Naive thymus-derived CD4-positive, alpha-beta T cell (primary cell): ENCODE measurements at places on chromosomes 16 and 17. TPM values are rescaled to one million over a fixed set of nuclear protein-coding genes. Genes with fewer than 3 reads are reported as not detected.

MYCBPAP gene
- total RNA-seq = 8.9 TPM

B4GALNT2 gene
- total RNA-seq = not detected

CLEC10A gene
- 10.6 TPM for total RNA-seq

SLC13A2 gene
- total RNA-seq = not detected

KRTAP1-1 gene
- total RNA-seq = not detected

CCL5 gene
- total RNA-seq = 17.0 TPM

SHMT1 gene
- 7.5 TPM for total RNA-seq

TMEM88 gene
- total RNA-seq = 32.7 TPM

FKBP10 gene
- total RNA-seq = 0.76 TPM

KLHL10 gene
- total RNA-seq = not detected

ABCA9 gene
- 0.08 and 0.34 TPM in 2 replicates for total RNA-seq

NTN1 gene
- 0.11 TPM for total RNA-seq

PIMREG gene
- total RNA-seq = not detected

CLEC18A gene
- 3.2 TPM for total RNA-seq

FLYWCH2 gene
- total RNA-seq = 24.0 and 24.5 TPM in 2 replicates

PRSS8 gene
- total RNA-seq = not detected

KRT32 gene
- not detected in 2 replicates for total RNA-seq

DUXB gene
- total RNA-seq = not detected

CA4 gene
- not detected for total RNA-seq

SENP3 gene
- 40.8 TPM for total RNA-seq

TLK2 gene
- 47.6 and 48.1 TPM in 2 replicates for total RNA-seq

FOXN1 gene
- not detected in 2 replicates for total RNA-seq

CCL17 gene
- 0.60 TPM in 1 of 2 replicates, not detected in the other for total RNA-seq

ANKFN1 gene
- total RNA-seq = not detected in 2 replicates

NDUFAF8 gene
- 34.2 TPM for total RNA-seq

ZPBP2 gene
- total RNA-seq = 0.17 TPM

RHBDF1 gene
- total RNA-seq = not detected in 2 replicates

CNTNAP4 gene
- not detected for total RNA-seq

CSH1 gene
- total RNA-seq = not detected in 2 replicates

C17orf113 gene
- 0.80 TPM for total RNA-seq

FOXK2 gene
- 50.0 TPM for total RNA-seq

SLC16A6 gene
- 7.6 TPM for total RNA-seq

SYCE1L gene
- 14.1 TPM for total RNA-seq

CASKIN2 gene
- total RNA-seq = 1.2 TPM

SLFN12L gene
- 107 and 111 TPM in 2 replicates for total RNA-seq

IRX6 gene
- total RNA-seq = not detected

CSH2 gene
- 5.3 TPM for total RNA-seq

NPIPB6 gene
- total RNA-seq = 7.0 TPM
